AG04449 (cell line): ENCODE measurements at places on chromosomes 2 and 18.

- DNase-seq, result no peak
Observed at GRCh38 chr2:119261493-119262225, 38.0 kb downstream of the STEAP3 start.

GRCh38 chr2:234258562-234259141, 208.2 kb downstream of the SPP2 start:
- no peak for DNase-seq

- DNase-seq, result no peak
Observed at GRCh38 chr2:98617149-98617548, 8.8 kb downstream of the UNC50 start.

- no peak for DNase-seq
Observed at GRCh38 chr18:26555804-26556553, 7.6 kb upstream of the KCTD1 start.

DNA sequence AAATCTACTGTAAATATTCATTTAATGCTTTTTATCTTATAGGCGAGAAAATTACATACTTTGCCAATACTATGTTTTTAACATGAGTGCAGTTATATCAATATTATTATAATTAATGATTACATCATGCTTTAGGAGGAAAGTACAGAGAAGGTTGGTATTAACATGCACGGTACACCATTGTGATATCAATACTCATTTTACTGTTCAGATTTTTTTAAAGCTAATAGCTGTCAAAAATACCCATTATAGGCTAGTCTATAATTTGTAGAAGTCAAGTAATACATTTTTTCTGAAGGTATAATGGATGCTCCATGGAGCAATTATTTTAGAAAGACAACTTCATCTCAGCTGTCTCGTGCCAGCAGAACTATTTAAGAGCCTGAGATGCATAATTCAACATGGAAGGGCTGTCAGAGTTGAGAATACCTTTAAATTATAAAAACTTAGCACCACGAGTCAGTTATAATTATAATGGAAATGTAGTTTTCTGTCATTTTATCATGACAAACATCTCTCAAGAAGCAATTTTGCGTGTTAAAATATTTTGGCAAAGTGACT, 1641.7 kb upstream of the ACVR2A start:
- no peak for DNase-seq
